ENCODE measurements at places on chromosomes 2 and 18.

DNA sequence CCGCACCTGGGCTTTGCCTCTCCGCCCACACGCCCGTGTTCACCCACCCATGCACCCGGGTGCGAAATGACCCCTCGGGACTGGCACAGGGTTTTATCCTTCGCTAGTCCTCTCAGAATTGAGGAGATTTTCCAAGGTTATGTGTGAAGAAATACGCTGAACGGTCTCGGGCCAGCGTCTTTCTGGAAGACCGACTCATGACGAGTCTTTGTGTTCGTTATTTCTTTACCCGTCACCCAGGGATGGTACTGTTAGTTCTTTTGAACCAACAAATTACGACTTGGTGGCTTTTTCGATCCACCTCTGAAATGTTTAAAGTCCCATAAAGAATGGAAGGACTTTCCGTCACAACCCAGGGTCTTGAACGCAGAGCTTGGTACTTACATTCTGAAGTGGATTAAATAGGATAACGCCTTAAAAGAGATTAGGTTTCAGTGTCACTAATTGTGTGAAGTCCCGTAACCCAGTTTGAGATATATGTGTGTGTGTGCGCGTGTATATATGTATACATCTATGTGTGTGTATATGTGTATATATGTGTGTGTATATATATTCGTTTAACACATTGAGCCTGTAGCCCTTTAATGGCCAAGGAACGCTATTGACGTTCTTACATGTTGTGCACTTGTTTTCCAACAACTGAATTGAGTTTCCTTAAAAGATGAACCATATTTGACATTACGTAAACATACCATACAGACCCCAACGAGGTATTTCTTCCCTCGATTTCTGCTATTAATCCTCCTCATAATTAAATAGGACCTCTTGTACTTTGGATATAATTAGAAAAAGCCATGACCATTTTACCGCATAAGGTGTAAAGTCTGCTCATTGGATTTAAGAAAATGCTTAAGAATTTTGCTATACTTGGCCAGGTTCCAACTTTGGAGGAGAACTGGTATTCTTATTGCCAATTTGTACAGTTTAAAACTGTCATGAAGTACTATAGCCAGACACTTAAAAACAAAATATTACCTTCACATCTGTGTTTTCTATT is 889 bp downstream of the ZC3H15 start:
- no peak for DNase-seq

- DNase-seq = no peak
Measured at GRCh38 chr2:579351-579886, 97.8 kb downstream of the TMEM18 start.

GRCh38 chr18:22841840-22842239 is 91.3 kb upstream of the RBBP8 start:
- no peak for DNase-seq

DNA sequence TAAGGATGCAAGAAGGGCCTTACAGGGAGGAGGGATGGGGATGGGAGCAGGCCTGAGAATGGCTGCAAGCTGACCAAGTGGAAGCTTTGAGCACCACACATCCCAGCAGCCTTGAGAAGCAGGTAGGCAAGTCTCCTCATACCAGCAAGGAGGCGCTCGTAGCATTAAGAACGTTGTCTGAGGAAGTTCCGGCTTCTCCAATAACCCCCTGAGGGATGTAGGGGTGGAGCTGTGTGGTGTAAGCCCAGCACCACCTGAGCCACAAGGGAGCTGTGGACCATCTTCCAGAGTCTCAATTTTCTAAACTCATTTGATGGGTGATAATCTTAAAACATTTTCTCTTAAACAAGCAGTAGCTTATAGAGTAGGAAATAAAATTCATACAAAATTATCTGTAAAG is 50.6 kb downstream of the ST3GAL5 start:
- DNase-seq = no peak

- DNase-seq = no peak
Measured at GRCh38 chr2:230809015-230809414, 55.7 kb upstream of the ITM2C start.

- no peak for DNase-seq
Measured at GRCh38 chr18:79764131-79764530, 33.6 kb upstream of the KCNG2 start.

- DNase-seq = no peak
Measured at GRCh38 chr2:224650815-224651439, 65.2 kb downstream of the CCDC195 start.

DNA sequence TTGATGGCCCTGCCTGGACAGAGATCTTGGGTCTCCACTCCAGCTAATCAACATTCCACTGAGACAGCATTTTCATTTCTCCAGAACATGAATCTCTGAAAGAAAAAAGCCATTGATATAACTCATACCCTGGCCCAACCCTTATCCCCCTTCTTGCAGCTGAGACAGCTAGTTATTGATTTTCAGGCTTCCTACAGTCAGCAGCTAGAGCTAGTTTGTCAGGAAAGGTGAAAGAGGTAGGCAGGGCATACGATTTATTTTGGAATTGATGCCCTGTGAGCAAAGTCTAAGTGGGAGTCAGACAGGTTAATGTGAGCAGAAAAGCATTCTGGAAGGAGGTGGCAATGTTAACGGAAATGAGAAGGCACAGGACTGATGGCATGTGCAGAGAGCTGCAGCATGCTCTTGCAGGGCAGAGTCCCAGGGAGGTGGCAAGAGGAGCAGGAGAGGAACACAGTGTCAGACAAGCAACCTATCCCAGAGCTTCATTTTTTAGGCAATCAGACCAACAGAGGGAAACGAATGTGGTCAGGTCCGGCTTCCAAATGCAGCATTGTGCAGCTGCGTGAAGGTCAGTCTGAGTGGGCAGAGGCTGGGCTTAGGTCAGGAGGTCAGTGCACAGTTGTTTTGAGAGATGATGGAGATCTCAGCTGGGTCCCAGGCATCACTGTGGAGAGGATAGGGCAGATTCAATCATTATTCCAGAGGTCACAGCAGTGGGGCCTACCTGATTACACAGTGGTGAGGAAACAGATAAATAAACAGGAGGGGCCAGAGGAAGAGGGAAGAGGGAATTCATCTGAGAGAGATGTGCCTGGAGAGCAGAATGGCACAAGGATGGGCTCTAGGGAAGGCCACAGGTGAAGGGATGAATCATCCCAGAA is 134.8 kb downstream of the CMPK2 start:
- DNase-seq = no peak
